Progenitor cell of endocrine pancreas (in vitro differentiated cells): ENCODE measurements at places on chromosomes 16 and 17.

DNA sequence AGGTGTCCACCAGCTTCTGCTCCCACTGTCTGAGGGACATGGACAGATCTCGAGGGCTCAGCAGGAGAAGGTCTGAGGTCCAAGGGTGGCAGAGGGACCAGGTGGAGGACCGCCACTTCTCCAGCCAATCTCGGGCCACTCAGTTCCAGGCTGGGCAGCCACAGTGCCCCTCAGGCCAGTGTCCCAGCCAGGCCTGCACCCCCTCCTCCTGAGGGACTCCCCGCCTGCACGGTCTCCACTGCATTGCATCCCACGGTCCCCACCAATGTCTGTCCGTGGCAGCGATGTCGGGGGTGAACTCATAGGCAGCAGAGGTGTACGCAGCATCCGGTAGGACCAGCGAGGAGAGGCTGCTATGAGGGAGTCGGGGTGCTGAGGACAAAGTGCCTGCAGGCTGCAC, 64.2 kb upstream of the DOC2B start:
- peaks cover 15% of the 10 kb centered on the region for H3K36me3 ChIP-seq
- no peak overlapping the region for H3K27ac ChIP-seq
- H3K4me3 ChIP-seq, result no peak overlapping the region

GRCh38 chr16:30395992-30396585, 869 bp downstream of the ZNF48 start:
- no peaks in the 10 kb centered on the region for H3K27me3 ChIP-seq
- DNase-seq, result no peak
- H3K27ac ChIP-seq, result peak overlapping the region; percentile 98

- H3K36me3 ChIP-seq, result no peaks in the 10 kb centered on the region
- DNase-seq, result no peak
- no peak overlapping the region for H3K4me3 ChIP-seq
- H3K27me3 ChIP-seq, result peaks cover 67% of the 10 kb centered on the region
These were observed 606.9 kb upstream of the SALL1 start for GRCh38 chr16:51757921-51758479.

GRCh38 chr17:8542599-8543502, 87.7 kb downstream of the MYH10 start:
- no peak overlapping the region for H3K27ac ChIP-seq
- no peaks in the 10 kb centered on the region for H3K27me3 ChIP-seq
- no peak overlapping the region for H3K4me3 ChIP-seq
- no peak for DNase-seq

DNA sequence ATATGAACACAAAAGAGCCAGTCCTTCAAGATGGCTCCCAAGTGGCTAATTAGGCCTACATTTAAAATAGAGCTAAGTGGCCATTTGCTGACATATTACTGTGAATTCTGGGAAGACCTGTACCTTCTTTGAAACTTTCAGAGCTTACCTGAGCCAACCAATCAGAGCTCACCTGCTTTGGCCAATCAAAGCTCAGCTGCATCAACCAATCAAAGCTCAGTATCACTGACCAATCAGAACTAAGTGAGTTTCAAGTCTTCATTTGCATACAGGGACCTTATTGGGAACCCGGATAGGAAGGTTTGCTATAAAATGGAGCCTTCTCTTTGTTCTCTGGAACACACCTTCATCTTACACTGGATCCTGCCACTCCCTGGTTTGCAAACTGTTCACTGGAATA, 63.7 kb downstream of the FOXL1 start:
- H3K4me3 ChIP-seq, result no peak overlapping the region
- H3K27ac ChIP-seq, result no peak overlapping the region
- H3K27me3 ChIP-seq, result peaks cover 40% of the 10 kb centered on the region
- no peak for DNase-seq
- no peaks in the 10 kb centered on the region for H3K36me3 ChIP-seq
- H3K4me1 ChIP-seq, result no peaks in the 10 kb centered on the region
